ENCODE measurements at places on chromosomes 2 and 18. TPM values are rescaled to one million over a fixed set of nuclear protein-coding genes. Genes with fewer than 3 reads are reported as not detected.

DNA sequence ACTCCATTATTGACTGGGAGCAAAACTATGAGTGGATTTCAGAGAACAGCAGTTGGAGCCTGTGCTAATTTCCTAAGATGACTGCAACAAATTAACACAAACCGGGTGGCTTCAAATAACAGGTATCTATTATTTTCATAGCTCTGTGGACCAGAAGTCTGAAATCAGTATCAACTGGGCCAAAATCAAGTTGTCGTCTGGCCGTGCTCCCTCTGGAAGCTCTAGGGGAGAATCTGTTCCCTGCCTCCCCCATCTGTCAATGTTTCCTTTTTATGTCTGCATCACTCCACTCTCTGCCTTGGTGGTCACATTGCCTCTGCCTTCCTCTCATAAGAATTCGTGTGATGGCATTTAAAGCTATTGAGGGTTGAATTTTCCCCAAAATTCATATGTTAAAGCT is 269.8 kb downstream of the TMX3 start:
- DNase-seq = no peak

DNA sequence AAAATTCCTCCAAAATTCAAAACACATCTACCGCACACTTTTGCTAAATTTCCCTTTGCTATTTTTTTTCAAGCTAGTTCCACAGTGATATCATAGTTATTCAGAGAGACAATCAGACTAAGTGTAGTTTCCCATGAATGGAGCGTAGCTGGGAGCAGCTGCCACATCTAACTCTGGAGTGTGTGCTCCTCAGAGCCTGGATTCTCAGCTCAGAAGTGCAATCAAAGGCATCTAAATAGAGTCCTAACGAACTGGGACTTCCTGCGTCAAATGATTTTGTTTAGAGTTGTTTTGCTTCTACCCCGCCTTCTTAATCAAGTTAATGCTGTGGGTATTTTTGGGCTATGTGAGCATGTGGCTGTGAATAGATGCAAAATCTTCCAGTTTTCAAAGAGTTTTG is 160.3 kb downstream of the TMEM18 start:
- DNase-seq = no peak

The ABCB11 gene
- 0.04 TPM for polyA plus RNA-seq

The RNF152 gene
- 3.4 TPM for polyA plus RNA-seq

Measured in urinary bladder (tissue), 4 donors.